SK-N-DZ (cell line): ENCODE measurements at places on chromosomes 7 and 10.

- DNase-seq, result no peak
These were observed 191.4 kb downstream of the NSUN6 start for GRCh38 chr10:18460032-18460431.

- DNase-seq, result no peak
These were observed 178.7 kb downstream of the TNS3 start for GRCh38 chr7:47402941-47403866.

- no peak for DNase-seq
These were observed 266.6 kb upstream of the GNAI1 start for GRCh38 chr7:79868010-79868409.

- DNase-seq, result no peak
These were observed 193.8 kb downstream of the THSD7A start for GRCh38 chr7:11638011-11638774.

DNA sequence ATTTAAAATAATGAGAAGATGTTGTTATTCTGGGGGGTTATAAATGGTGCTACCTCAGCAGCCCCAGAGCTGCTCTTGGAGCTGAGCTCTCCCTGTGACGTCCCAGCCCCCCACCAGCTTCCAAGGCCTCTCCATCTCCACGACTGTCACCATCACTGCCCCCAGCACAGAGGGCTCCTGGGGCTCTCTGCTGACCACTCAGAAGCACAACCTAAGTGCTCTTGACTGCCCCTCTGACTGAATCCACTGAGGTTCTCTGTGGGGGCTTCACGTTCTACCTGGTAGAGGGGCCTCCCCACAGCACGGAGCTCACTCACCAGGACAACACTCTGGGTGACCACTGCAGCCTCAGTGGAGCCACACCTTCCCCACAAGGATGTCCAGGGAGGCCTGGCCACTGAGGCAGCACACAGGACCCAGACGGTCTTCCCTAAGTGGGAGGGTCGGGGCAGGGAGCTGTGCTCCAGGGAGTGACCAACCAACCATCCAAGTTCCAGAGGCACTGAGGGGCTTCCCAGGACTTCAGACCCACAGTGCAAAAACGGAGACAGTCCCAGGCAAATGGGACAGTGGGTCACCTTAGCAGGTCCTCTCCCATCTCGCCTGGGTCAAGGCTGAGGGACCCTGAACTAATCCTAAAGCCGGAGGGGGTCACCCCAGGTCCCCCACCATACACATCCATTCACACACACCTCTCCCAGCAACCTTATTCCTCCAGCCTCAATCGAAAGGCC lies 121.0 kb upstream of the PPP2R2D start:
- DNase-seq, result no peak

DNA sequence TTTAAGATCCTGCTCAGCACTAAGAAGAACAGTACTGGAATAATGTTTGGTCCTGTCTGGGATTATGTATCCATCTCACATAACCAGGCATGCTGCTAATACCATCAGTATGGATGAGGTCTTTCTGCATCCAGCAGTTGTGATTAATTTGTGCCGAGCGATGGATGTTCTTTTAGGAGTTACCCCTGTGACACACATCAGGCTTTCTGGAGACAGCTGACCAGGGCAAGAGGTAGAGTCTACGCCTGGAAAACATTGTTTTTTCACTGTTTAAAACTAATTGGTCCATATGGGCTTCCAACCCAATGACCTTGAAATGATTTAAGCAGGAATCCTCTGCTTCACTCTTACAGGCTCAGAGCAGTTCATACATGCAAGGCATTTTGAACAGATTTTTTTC lies 603.0 kb downstream of the PCDH15 start:
- DNase-seq, result no peak

GRCh38 chr7:55508221-55509011 lies 63.9 kb downstream of the VOPP1 start:
- DNase-seq, result no peak

DNA sequence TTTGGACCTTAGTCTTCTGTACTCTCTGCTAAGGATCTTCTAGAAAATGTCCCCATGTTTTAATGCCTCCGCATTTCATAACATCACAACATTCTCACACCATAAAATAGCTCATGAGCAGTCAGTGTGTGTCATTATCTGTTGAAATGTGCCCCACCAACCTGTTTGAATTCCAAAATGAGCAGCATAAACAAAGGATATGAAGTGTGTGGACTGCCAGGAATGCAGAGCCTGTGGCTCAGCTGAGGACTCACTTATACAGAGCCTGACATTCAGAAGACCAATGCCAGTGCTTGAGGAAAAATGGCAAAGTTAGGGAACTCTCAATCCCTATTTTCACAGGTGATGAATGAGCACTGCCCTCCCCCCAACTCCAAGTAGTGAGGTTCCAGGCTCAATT lies 621.4 kb downstream of the POM121L12 start:
- no peak for DNase-seq

DNA sequence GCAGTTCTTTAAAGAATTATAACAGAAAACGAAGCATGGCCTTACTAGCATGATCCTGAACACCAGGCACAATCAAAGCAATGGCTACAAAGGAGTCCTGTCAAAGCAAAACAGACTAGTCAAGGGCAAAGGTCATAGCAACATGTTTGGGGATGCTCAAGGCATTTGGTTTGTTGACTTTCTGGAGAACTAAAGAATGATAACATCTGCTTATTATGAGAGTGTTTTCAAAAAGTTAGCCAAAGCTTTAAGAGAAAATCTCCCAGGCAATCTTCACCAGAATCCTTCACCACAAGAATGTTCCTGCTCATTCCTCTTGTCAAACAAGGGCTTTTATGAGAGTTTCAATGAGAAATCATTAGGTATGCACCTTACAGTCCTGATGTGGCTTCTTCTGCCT lies 95.1 kb upstream of the CPXM2 start:
- DNase-seq, result no peak

DNA sequence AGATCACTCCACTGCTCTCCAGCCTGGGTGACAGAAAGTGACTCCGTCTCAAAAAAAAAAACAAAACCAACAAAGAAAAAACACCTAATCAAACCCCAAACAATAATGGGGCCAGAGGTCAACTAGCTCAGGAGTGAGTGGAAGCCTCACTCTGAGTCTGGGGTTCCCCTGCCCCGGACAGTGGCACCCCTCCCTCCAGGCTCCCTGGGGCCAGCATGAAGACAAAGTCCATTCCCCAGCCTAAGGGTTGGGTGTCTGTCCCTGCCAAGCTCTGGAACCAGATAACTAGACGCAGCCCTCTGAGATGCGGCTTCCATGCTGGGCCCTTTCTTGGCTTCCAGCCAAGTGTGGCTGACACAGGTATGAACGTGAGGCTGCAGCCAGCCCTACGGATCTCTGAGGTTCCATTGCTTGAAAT lies 1.7 kb upstream of the FUOM start:
- DNase-seq, result peak; percentile 71

DNA sequence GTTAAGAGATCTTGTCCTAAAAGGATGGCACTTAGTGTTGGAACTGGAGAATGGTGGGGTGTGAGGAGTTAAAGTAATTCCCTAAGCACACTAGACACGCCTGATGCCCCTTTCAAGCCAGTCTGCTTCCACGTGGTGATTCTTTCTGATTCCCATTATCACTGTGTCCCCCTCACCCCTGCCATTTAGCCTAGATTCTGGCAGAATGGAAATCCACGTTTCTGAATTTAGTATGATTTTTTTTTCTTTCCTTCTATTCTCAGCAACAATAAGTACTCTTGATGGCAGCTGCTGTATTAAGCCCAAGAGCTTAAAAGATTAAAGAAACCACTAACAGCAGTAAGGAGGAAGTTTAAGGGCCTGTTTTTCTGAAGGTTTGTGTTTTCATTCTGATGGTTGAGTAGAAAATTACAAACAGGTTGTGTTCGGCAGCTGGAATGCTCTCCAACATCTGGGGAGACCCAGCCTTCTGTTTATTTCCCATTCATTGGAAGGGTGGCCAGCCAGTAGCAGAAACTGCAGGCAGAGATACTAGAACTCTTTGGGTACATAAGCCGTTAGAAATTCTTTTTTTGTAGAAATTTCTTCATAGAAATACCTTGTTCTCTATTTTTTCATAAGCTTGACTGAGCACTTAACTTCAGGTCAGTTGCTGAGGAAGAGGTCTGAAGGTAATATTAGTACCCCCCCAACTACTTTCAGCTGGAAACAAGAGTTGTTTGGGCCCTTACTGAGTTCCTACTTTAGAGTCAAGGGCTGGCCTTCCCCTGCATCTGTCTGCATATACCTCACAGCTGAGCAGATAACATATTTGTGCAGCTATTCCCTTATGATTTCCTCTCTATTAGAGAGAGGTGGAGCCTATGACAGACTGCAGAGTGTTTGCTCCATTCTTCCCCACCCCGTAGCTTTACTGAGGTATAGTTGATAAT lies 355.1 kb downstream of the AUTS2 start:
- DNase-seq, result no peak

GRCh38 chr7:74356589-74357315 lies 67.5 kb downstream of the CLIP2 start:
- no peak for DNase-seq

GRCh38 chr7:47944536-47945260 lies 3.6 kb downstream of the PKD1L1 start:
- DNase-seq, result no peak

DNA sequence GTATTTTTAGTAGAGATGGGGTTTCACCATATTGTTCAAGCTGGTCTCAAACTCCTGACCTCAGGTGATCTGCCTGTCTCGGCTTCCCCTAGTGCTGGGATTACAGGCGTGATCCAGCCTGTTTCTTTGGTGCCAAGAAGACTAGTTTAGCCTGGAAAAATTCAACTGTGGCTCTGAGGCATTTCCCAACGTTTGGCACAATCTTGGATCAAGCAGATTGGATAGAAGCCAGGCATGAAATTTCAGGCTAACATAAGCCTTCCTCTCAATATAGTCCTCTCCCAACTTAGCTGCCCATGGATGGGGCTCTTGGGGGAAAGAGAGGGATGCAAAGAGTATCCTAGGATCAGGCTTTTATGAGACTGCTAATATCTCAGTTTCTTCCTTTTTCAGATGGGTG lies 53.8 kb downstream of the APBB1IP start:
- no peak for DNase-seq

GRCh38 chr10:76242956-76243355 lies 811.5 kb downstream of the LRMDA start:
- DNase-seq, result no peak

GRCh38 chr10:87064651-87065050 lies 30.0 kb downstream of the GLUD1 start:
- no peak for DNase-seq

GRCh38 chr7:45118889-45119331 lies 7.4 kb upstream of the TBRG4 start:
- no peak for DNase-seq

- DNase-seq, result no peak
These were observed 13.2 kb downstream of the YKT6 start for GRCh38 chr7:44213877-44214388.

DNA sequence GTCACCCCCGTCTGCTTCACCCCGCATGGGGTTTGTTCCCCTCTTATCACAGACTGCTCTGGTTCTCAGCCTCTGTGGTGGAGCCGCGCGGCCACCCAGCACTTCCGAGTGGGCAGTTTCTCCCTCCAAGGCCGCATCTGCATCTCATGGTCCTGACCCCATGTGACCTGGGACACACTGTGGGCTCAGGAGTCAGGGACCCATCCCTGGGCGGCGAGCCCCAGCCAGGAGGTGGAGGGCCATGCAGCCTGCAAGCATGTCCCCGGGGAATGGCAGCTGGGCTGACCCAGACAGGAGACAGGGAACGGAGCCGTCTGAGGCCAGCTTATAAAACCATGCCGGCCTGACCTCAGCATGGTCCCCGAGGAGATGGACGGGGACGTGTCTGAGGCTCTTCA lies 25.2 kb upstream of the TTYH3 start:
- DNase-seq, result no peak

GRCh38 chr10:131088619-131089018 lies 222.9 kb downstream of the TCERG1L start:
- DNase-seq, result no peak

GRCh38 chr10:10787586-10787985 lies 230.1 kb upstream of the CELF2 start:
- DNase-seq, result no peak

GRCh38 chr10:68333440-68334431 lies 1.0 kb upstream of the PBLD start:
- DNase-seq, result peak; percentile 18

- no peak for DNase-seq
These were observed 179.5 kb upstream of the AKR1E2 start for GRCh38 chr10:4646547-4646946.

DNA sequence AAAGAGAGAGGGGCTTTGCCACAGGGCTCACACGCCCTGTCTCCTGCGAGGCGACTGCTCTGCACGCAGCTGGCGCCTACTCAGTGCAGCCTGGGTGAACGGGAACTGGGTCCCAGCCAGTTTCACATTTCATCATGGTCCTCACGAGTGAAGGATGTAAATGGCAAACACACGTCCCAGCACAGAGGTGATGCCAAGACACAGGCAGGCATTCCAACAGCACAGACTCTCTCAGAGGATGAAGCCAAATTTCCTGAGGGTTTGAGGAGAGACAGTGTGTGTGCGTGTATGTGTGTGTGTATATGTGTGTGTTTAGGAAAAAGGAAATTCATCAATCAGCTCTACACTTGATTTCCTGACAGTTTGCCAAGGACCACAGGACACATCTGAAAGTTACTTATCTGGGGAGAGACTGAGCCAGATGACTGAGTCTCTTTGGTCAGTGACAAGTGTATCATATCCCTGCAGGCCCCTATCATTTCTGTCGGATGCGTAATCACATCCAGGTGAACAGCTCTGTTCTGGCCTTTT lies 53.9 kb downstream of the CHST15 start:
- no peak for DNase-seq

- DNase-seq, result no peak
These were observed 39.1 kb upstream of the BET1 start for GRCh38 chr7:94043299-94043698.

- DNase-seq, result no peak
These were observed 89.5 kb downstream of the VWDE start for GRCh38 chr7:12314199-12314598.

- no peak for DNase-seq
These were observed 54.6 kb downstream of the LHPP start for GRCh38 chr10:124516181-124516580.

- peak; percentile 45 for DNase-seq
These were observed 139.3 kb upstream of the HDAC9 start for GRCh38 chr7:18356191-18356645.

- DNase-seq, result no peak
These were observed 8.0 kb downstream of the CALHM3 start for GRCh38 chr10:103470761-103471653.

DNA sequence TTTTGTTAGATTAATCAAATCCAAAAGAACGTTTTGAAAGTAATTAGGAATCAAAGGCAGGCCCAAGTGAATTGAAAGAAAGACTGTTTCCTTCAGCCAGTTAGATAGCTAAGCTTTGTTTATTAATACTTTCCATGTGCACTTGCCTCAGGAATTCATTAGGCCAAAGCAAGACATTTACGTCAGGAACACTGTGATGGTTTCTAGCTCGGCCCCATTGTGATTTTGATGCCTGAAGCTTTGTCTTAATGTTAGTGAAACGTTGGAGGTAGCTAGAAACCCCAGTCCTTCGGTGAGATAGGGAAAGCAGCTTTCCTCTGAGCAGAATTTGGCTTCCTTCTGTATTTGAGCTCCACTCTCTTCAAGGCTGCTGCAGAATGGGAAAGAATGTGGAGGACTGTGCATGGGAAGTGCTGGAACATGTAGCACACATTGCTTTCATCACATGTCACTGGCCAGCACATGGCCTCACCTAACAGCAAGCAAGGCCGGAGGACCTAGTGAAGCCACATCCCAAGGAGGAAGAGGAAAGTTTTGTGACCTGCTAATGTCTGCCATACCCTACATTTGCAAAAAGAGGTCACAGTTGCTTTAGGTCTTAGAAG lies 64.1 kb downstream of the PCGF5 start:
- DNase-seq, result no peak
